Heart right ventricle (tissue), 16 donors: ENCODE measurements at places on chromosomes 16 and 17. TPM values are rescaled to one million over a fixed set of nuclear protein-coding genes. Genes with fewer than 3 reads are reported as not detected.

SOX15 gene
- polyA plus RNA-seq, result 0.78 TPM

TEX2 gene
- 22.3 TPM for polyA plus RNA-seq

ENPP7 gene
- not detected for polyA plus RNA-seq

C1QBP gene
- polyA plus RNA-seq, result 159 TPM

NOB1 gene
- 23.1 TPM for polyA plus RNA-seq

HBA1 gene
- polyA plus RNA-seq, result 27.1 TPM

MYH3 gene
- 1.2 TPM for polyA plus RNA-seq

TBX4 gene
- polyA plus RNA-seq, result 0.03 TPM

SULT1A3 gene
- polyA plus RNA-seq, result 35.0 TPM

YWHAE gene
- 505 TPM for polyA plus RNA-seq

NGFR gene
- polyA plus RNA-seq, result 7.2 TPM

AHSP gene
- not detected for polyA plus RNA-seq

GINS3 gene
- 6.9 TPM for polyA plus RNA-seq

PYY gene
- polyA plus RNA-seq, result 0.06 TPM
